Colonic mucosa (tissue), 4 donors: ENCODE measurements at places on chromosomes 16 and 17.
A peak's percentile ranks its signal among the peaks of the same experiment; 100 is the strongest.

GRCh38 chr16:70725912-70726828 is 40.3 kb upstream of the MTSS2 start:
- DNase-seq: no peak

- no peak for DNase-seq
Measured at GRCh38 chr17:64537488-64537887, 30.7 kb downstream of the CEP95 start.

DNA sequence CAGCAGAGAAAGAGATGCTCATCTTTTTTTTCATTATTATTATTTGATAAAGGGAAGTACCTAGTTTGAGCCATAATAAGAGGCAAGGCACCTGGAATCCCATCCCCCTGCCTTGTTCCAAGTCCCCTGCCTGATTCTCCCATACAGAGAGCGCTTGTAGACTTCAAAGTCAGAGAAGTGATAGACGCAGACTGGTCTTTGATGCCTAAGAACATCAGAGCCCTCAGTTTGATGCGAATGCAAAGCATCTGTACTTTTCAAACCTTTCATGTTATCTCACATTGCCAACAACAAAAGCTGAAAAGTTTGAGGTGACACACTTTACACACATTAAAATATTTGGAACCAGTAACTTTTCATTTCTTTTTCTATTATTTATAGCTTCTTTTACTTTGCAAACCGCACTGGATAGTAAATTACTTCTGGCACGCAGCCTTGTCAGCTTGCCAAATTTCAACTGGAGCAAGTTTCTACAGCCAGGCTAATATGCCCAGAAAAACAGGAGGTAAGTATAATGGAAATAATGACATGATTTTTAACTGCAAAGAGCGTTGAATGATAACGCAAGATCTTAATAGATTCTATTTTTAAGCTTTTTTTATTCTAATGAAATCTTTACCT is 5.9 kb upstream of the UTP6 start:
- DNase-seq: peak; percentile 32

- DNase-seq: peak; percentile 59
Measured at GRCh38 chr16:4006397-4006999, 109.7 kb downstream of the ADCY9 start.
